ENCODE measurements at places on chromosomes 12 and 14.

DNA sequence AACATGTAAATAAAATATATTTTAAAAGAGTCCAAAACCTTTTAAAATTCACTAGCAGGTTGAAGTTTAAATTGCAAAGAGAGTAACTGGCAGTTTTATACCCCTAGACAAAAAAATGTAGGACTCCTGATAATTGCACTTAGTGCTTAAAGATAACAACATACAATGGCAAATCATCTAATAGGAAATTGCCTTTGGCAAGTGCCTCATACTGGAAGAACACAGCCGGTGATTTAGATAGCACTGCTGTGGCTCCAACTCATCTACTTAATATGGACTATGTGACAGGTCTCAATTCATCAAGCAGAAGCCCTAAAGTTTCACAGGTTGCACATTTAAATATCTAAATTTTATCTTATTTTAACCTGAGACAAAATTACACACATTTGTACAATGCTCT, 13.4 kb downstream of the C12orf50 start:
- DNase-seq: no peak

- no peak for DNase-seq
These were observed 311.6 kb upstream of the DIO2 start for GRCh38 chr14:80522936-80523335.

DNA sequence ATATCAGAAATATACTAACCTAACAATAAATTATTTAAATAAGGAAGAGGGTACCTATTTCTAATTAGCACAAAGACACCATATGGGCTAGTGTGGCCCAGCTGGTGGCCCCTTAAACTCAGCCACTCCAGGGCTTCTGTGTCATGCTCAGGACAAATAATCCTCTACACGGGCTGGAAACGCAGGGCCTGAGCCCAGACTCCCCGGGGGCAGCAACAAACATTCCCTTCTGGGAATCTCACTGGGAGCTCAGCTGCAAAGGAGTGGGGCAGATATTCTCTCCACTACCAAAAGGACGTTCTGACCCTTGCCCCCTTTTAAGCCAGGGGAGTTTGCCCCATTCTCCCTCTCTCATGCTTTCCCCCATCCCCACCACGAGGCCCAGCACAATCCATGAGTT, 43.7 kb upstream of the ELK3 start:
- DNase-seq: no peak

DNA sequence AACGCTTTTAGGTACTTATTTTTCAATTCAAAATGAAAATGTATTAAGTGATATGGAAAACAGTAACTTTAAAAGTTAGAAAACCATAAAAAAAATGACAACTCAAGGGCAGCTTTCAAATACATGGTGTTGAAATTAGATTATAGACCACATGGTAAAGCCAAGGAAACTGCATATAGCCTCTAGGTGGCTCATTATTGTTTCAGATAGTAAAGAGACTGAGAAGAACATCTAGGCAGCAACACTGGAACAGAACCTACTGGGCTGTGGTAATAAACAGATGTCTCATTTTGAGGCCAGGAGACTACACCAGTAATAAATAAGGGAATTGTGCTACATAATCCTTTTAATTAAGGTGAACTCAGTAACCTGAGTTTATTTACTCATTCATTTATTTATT, 13.0 kb downstream of the FBXO33 start:
- DNase-seq: no peak

DNA sequence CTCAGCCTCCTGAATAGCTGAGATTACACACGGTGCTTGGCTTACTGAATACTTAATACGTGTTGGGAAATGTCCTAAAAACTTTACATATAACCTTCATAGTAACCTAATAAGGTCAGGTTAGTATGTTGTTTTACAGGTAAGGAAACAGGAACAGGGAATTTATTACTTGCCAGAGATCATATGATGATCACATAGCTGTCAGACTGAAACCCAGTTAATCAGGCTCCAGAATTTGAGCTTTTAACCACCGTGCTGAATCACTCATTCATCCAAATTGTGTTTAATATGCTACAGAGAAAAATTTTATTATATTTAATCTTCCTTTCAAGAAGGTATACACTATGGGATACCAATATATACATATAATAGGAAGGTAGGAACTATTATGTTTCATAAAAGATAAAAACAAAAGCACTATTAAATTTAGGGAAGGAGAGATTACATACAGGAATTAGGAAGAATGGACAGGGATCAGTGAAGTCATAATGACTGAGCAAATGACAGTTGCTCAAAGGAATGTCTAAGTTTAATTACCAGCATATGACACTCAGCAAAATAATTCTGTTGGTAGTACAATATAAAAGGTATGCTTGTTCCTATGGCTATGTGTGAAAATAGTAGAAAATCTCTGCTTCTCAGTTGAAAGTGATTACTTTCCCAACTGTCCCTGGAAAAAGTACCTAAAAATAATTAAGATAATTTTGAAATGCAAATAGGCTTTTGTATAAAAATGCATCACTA, 59.3 kb downstream of the HEATR5A start:
- DNase-seq: no peak

DNA sequence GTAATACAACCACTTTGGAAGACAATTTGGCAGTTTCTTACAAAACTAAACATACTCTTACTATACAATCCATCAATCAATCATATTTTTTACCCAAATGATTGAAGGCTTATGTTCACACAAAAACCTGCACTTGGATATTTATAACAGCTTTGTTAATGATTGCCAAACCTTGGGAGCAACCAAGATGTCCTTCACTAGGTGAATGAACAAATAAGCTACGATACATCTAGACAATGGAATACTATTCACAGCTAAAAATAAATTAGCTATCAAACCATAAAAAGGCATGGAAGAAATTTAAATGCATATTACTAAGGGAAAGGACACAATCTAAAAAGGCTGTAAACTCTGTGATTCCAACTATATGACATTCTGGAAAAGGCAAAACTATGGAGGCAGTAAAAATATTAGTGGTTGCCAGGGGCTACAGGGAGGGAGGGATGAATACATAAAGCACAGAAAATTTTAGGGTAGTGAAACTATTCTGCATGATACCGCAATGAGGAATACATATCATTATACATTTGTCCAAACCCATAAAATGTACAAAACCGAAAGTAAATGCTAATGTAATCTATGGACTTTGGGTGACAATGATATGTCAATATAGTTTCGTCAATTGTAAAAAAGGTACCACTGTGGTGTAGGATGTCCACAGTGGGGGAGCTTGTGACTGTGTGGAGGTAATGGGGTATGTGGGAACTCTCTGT, 70.5 kb downstream of the GPR65 start:
- DNase-seq: no peak

GRCh38 chr14:97224016-97224415, 426.8 kb downstream of the VRK1 start:
- DNase-seq: no peak

GRCh38 chr14:58575956-58576355, 61.8 kb upstream of the DACT1 start:
- no peak for DNase-seq

DNA sequence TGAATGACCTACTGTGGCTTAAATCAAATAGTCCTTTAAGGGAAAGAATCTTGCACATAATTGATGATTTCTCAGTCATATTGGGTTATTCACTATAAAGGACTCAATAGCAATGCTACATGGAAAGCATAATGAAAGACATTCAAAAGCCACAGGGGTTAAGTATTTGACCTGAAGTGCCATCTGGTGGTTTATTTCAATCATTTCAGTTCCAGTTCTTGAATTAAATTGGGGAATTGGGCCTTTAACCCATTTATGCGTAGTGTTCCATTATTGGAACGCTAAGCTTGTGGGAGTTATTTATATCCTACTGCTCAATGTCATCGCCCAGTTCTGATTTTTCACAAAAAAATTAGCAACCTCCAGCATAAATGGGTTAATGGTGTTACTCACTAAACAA, 41.3 kb upstream of the C12orf71 start:
- DNase-seq: no peak

- DNase-seq: no peak
These were observed 91.7 kb downstream of the MYRFL start for GRCh38 chr12:69916544-69917235.

DNA sequence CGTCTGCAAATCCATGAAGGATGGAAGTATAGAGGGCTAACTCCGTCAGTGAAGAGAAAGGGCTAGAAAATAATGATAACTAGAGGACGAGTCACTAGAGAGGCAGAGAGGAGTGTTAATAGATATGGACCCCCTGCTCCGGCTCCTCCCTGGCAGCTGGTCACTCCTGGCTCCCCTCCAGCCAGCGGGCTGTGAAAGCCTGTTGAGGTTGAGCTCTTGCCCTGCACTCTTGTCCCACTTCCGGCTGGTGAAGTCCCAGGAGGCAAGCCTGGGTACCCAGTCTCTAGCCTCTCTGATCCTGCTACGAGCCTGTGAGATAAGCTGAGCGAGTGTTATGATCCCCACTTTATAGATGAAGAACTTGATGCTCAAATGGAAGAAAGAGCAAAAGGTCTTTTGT, 90.3 kb downstream of the RFX4 start:
- no peak for DNase-seq

DNA sequence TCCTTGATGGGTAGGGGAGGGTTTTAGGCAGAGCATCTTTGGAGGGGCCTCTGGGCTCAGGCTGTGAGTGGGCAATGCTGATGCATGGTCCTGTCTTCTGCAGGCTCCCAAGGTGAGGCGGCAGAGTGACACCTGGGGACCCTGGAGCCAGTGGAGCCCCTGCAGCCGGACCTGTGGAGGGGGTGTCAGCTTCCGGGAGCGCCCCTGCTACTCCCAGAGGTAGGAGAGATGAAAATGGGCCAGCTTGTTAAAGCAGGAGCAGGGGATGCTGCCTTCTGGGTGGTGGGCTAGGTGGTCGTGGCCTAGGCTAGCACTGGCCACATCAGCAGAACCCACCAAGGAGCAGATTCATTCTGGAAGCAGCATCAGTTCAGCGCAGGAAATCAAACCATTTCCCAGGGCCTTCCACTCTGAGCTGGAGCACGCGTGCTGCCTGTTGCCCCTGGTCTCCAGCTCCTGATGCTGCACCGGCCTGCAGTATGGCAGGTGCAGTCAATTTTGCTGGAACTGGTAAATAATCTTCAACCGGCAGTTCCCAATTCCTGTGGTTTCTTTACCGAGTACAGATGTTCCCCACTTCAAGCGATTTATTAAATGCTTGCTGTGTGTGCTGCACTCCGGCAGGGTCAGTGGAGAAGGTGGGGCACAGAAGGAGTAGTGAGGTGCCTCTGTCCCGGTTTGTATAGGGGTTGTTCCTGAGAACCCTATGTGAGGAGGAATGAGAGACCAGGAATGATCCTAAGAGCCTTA, 7.4 kb downstream of the PAPLN start:
- no peak for DNase-seq

- DNase-seq: no peak
These were observed 6.2 kb upstream of the DHRS2 start for GRCh38 chr14:23629832-23630396.
